ENCODE measurements at places on chromosomes 1 and 21.

DNA sequence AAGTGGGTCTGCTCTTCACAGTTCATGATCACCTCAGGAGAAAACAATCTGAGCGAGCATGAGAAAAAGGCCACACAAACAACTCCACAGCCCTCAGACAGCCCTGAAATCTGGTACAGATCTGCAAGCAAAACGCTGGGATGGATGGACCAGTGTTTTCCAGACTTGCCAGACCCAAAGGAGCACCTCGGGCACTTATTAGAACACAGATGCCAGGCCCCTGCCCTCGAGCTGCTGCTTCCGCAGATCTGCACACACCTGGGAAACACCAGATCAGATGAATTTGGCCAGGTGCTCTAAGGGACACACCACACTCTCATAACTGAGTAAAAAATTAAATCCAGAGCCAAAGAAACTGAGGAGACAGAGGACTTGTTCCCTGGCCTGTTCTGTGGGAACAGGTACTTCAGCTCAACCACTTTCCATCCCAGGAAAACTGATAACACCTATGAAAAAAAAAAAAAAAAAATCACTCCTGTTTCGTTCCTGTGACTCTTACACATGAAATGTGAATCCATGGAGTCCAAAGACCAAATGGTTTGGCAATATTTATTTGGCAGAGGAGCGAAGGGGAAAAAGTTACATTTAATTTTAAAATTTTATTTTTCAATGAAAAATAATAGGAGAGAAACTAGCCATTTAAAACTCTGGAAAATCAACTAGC is 202.9 kb upstream of the ESRRG start:
- no peak for DNase-seq
- H3K27ac ChIP-seq, result no peak overlapping the region
- H3K4me1 ChIP-seq, result no peaks in the 10 kb centered on the region
- H3K36me3 ChIP-seq, result no peaks in the 10 kb centered on the region

DNA sequence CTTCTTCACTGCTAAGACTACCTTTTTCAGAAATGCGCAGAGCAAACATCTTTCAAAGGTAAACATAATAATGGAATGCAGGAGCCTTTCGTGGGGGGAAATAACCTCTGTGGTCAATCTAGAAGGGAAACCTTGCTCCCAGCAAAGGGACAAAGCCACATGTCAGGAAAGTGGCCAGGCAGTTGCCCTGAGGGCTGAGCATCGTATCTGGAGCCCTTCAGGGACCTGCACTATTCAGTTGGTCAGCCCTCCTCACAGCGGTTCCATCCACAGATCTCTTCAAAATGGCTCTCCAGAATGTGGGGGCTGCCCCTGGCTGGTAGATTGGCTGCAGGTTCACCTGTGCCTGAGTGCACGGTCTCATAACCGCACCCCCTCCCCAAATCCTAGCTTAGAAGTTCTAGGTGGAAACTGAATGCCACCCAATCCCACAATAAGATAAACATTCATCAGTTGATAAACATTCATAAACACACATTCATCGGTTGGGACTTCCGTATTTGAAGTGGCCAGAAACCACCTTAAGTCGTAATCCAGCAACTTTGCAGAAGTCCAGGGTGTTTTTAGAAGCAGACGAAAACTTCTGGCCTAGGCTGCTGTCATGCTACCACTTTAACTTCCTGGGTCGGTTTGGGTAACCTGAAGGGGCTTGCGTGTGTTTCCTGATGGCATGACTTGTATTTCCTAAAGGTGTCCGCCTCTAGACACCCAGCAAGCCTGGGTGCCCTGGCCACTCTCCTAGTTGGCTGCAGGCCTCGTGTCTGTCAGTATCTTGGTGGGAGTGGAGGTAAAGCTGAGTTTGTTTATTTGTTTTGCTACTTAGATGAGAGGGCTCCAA is 50.5 kb downstream of the RASSF5 start:
- peak overlapping the region; percentile 96 for H3K4me3 ChIP-seq
- H3K4me1 ChIP-seq, result peaks cover 59% of the 10 kb centered on the region
- peaks cover 55% of the 10 kb centered on the region for H3K36me3 ChIP-seq
- no peaks in the 10 kb centered on the region for H3K27me3 ChIP-seq

DNA sequence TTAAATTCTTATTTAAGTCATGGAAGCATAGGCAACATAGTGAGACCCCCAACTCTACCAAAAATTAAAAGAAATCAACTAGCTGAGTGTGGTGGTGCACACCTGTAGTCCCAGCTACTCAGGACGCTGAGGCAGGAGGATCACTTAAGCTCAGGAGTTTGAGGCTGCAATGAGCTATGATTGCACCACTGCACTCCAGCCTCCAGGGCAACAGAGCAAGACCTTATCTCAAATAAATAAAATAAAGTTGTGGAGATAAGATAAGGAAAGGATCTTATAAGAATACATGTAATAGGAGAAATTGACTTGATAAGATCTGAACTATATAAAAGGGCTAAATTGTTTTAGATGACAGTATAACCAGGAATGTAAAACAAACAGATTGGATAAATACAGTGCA is 2.3 kb upstream of the BATF3 start:
- H3K36me3 ChIP-seq, result peaks cover 9% of the 10 kb centered on the region
- peaks cover 1% of the 10 kb centered on the region for H3K27me3 ChIP-seq
- peak overlapping the region; percentile 46 for H3K27ac ChIP-seq
- no peak for DNase-seq
- no peak overlapping the region for H3K4me3 ChIP-seq
- peaks cover 60% of the 10 kb centered on the region for H3K4me1 ChIP-seq

DNA sequence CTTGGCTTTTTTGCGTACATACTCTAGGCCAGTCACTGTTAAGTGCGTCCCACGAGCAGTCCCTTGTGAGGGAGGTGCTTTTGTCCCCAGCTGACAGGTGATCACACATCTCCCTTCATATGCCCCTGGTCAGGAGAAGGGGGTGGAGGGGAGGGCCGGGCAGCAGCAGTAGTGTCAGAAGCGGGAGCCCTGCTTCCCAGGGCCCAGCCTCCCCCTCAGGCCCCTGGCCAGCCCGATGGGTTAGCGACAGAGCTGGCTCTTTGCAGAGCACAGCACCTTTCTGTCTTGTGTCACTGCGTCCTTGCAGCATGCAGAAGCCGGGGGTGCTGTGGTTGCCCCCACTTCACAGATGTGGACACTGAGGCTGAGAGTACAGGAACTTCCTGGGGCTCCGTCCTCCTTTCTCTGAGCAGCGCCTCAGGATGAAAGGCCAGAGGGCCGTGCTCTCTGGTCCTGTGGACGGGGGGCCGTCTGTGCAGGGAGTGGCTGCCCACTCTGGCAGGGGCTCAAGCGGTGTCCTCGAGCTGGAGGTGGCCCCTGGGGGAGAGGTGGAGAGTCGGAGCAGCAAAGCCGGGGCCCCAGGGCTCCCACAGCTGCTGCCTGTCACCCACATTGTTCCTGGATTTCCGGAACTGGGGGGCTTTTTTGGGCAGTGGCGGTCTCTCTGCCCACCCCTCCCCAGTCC is 5.9 kb downstream of the TMEM201 start:
- no peaks in the 10 kb centered on the region for H3K27me3 ChIP-seq
- peaks cover 29% of the 10 kb centered on the region for H3K4me1 ChIP-seq
- DNase-seq, result no peak
- no peak overlapping the region for H3K27ac ChIP-seq
- H3K36me3 ChIP-seq, result peaks cover 10% of the 10 kb centered on the region

DNA sequence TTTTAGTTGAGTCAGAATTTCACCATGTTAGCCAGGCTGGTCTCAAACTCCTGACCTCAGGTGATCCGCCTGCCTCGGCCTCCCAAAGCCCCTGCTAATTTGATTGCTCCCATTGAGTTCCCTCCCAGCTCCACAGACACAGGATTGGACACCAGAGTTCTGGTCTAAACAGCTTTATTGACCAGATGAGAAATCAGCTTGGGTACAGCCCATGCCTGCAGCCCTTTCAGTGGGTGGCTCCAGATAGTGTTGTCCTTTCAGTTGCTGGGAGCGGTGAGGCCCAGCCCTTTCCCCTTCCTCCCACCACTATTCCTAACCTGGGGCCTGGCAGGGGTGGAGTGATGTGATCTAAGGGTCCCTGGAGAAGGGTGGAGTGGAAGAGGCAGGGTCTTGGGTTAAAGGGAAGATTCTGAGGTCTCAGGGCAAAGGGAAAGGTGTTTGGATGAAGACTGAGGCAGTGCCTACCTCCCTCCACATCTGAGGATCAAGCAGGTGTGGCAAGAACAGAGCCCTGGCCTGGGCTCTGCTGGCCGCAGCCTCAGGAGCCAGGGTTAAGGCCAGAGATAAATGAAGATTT is 14.5 kb upstream of the PHLDA3 start:
- peak overlapping the region; percentile 27 for H3K27ac ChIP-seq
- peaks cover 9% of the 10 kb centered on the region for H3K36me3 ChIP-seq
- peaks cover 14% of the 10 kb centered on the region for H3K4me1 ChIP-seq
- H3K4me3 ChIP-seq, result no peak overlapping the region
- peaks cover 22% of the 10 kb centered on the region for H3K27me3 ChIP-seq
- no peak for DNase-seq

DNA sequence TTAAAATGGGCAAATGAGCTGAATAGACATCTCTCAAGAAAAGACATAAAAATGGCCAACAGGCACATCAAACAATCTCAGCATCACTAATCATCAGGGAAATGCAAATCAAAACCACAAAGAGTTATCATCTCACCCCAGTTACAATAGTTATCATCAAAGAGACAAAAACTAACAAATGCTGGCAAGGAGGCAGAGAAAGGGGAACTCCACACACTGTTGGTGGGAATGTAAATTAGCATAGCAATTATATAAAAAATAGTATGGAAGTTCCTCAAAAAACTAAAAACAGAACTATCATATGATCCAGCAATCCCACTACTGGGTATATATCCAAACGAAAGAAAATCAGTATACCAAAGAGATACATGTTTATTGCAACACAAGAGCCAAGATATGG is 68.7 kb downstream of the DENND1B start:
- no peak overlapping the region for H3K27ac ChIP-seq
- no peak overlapping the region for H3K4me3 ChIP-seq
- peaks cover 4% of the 10 kb centered on the region for H3K36me3 ChIP-seq
- peaks cover 6% of the 10 kb centered on the region for H3K4me1 ChIP-seq
- no peaks in the 10 kb centered on the region for H3K27me3 ChIP-seq
- DNase-seq, result no peak

GRCh38 chr1:30550365-30551220 is 172.8 kb downstream of the MATN1 start:
- H3K4me3 ChIP-seq, result no peak overlapping the region
- H3K27ac ChIP-seq, result no peak overlapping the region
- no peaks in the 10 kb centered on the region for H3K36me3 ChIP-seq
- no peaks in the 10 kb centered on the region for H3K4me1 ChIP-seq
- peaks cover 15% of the 10 kb centered on the region for H3K27me3 ChIP-seq
- DNase-seq, result no peak

DNA sequence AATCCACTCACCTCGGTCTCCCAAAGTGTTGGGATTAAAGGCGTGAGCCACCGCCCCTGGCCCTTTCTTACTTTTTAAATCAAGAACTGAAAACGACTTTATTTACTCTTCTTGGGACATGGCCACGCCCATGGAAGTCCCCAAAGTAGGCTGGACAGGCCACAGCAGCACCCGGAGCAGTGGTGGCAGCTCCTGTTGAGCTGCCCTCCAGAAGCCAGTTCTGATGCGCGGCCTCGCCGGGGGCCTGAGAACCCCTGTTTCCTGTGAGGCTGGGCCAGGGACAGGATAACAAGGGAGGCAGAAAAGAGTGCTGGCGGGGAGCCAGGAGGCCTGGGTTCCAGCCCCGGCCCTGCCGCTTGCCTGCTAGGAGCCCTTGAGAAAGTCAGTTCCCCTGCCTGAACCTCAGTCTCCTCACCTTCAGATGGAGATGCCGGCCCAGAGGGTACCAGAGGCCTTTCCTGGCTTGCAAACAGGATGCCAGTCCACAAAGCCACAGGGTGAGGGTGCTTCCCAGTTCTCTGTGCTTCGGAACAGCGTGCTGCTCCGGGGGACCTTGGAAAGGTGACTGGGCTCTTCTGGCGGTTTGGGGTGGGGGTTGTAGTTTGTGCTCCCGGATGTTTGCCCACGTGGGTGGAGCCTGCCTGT is 59.4 kb downstream of the RUNX3 start:
- no peaks in the 10 kb centered on the region for H3K27me3 ChIP-seq
- peaks cover 13% of the 10 kb centered on the region for H3K4me1 ChIP-seq
- no peak overlapping the region for H3K27ac ChIP-seq
- no peaks in the 10 kb centered on the region for H3K36me3 ChIP-seq

DNA sequence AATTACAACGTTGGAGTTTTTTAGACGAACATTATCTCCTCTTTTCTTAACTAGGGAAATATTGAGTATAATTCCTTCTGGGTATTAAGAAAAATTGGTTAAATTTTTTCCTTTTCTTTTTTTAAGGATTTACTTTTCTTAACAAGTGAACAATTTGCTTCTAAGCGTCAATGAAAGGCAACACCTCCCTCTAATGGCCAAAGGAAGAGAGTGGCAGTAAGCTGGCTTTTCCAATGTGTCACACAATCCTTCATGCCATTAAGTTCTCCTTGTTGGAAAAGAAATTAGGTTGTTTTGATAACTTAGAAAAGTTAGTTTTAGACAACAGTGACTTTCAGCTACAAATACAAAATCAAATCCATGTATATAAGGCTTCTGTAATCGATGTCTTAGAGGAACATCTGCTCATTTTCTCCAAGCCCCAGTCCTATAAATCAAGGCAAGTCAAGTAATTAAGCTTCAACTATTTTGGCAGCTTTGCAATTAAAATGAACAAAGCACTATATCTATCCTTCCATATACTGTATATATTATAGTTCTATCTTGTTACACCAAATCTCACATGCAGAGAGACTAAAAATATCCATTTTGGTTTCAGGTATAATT is 62.8 kb downstream of the EDEM3 start:
- no peak overlapping the region for H3K4me3 ChIP-seq
- no peak overlapping the region for H3K27ac ChIP-seq
- H3K27me3 ChIP-seq, result no peaks in the 10 kb centered on the region
- peaks cover 5% of the 10 kb centered on the region for H3K4me1 ChIP-seq

- no peak overlapping the region for H3K4me3 ChIP-seq
- DNase-seq, result no peak
- no peaks in the 10 kb centered on the region for H3K27me3 ChIP-seq
- H3K4me1 ChIP-seq, result peaks cover 53% of the 10 kb centered on the region
- H3K27ac ChIP-seq, result peak overlapping the region; percentile 87
Observed at GRCh38 chr1:171785766-171786165, 4.3 kb downstream of the METTL13 start.

DNA sequence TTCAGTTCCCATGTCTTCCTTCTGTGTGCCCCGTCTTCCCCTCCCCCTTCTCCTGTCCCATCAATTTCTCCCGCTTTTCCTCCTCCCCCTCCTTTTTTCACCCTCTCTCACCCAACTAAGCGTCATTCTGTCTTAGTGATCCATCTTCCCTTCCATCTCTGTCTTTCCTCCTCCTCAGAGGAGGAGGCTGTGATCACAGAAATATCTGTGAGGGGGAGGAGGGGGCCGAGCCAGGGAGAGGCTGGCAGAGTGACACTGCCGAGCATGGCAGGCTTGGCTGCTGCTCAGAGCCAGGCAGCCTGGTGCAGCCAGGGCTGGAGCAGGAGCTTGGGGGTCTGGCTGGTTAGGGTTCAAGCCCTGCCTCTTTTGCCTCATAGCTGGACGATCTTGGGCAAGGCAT is 7.6 kb downstream of the HTR6 start:
- no peak for DNase-seq
- no peak overlapping the region for H3K27ac ChIP-seq
- no peaks in the 10 kb centered on the region for H3K4me1 ChIP-seq

- H3K4me1 ChIP-seq, result no peaks in the 10 kb centered on the region
- DNase-seq, result no peak
- H3K4me3 ChIP-seq, result no peak overlapping the region
- no peak overlapping the region for H3K27ac ChIP-seq
- no peaks in the 10 kb centered on the region for H3K36me3 ChIP-seq
- peaks cover 13% of the 10 kb centered on the region for H3K27me3 ChIP-seq
Observed at GRCh38 chr1:38614861-38615260, 244.7 kb downstream of the RRAGC start.

- DNase-seq, result no peak
- no peaks in the 10 kb centered on the region for H3K36me3 ChIP-seq
- H3K27me3 ChIP-seq, result no peaks in the 10 kb centered on the region
- peaks cover 14% of the 10 kb centered on the region for H3K4me1 ChIP-seq
- H3K4me3 ChIP-seq, result no peak overlapping the region
- no peak overlapping the region for H3K27ac ChIP-seq
Observed at GRCh38 chr1:206952171-206952570, 5.9 kb upstream of the PIGR start.

All from activated CD8-positive, alpha-beta T cell treated with anti-CD3 and anti-CD28 coated beads for 36 hours (primary cell).